ENCODE measurements at places on chromosomes 6 and 20.

- no peak for DNase-seq
Measured at GRCh38 chr6:55450005-55450404, 122.7 kb downstream of the GFRAL start.

DNA sequence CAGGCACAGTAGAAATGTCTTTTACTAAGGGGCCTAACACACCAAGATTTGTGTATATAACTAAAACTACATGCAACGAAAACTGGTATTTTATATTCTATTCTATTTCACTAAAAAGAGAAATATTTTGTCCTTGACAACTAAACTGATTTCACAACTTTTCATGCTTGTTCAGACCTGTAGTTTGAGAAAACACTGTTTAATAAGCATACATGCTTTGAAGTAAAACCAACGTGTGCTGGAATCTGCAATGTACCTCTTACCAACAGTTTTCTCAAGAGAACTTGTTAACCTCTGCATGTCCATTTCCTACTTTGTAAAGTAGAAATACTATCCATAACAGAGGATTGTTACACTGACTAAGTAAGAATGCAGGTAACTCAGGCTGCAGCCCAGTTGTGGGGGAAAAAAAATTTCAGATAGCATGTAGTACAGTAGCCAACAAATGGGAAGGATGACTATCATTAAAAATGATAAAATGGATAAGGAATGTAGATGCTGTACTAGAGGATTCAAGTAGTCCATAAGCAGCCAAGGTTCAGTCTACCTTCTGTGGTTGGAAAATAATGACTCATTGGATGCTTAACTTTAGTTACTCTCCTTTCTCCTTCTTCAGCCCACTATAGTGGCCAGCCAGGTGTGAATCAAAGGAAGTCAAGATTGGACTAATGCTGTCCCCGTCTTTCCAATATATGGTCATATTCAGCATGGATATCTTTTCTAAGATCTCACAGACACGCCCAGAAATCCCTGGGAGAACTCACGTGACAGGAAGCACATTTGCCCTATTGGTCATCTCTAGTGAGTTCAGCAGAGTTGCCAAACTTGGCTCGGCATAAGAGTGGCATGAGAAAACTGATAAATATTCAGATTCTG is 65.2 kb downstream of the HFE start:
- no peak for DNase-seq

DNA sequence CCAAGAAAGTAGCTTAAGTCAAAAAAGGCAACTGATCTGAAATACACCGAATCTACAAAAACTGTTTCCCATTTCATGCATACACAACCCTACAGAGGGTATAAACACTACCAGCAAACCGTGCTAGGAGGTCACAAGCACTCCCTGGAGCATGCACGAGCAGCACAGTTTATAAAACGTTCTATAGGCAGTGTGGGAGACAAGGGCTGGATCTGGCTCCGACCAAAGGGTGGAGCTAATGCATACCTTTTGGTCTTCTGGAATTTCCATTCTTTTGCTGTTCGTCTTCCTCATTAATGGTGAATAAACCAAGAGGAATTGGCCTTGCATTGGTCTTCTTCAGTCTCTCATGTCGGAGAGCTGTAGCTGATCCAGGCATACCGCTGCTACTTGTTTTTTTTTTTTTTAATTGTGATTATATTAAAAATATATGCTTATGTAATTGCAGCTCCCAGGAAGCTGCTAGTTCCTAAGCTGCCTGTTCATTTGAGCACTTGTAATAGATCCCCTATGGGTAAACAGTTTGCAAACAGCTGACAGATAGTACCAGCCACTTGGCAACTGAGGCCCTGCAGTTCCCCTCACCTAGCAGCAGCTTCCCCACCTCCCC is 24.5 kb downstream of the MAP7 start:
- DNase-seq = no peak

- DNase-seq = no peak
Measured at GRCh38 chr6:158780246-158780884, 38.8 kb downstream of the EZR start.

DNA sequence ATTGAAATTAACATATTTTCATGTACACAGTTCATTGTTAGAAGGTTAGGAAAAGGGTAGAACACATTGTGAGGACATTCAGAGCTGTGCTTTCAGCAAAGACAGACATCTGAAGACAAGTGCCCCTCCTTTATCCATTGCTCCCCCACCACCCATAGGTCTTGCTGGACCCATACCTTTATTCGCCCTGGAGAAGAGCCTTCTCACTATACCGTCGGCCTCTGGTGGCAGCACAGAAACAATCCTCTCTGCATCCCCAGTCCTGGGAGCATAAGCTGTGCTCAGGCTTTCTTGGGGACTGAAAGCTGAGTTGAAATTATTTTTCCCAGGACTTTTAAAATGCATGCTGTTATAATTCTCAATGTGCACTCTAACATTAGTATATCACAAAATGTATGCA is 372.3 kb downstream of the EPHA7 start:
- DNase-seq = no peak

- no peak for DNase-seq
Measured at GRCh38 chr6:137754366-137754765, 112.7 kb upstream of the TNFAIP3 start.

DNA sequence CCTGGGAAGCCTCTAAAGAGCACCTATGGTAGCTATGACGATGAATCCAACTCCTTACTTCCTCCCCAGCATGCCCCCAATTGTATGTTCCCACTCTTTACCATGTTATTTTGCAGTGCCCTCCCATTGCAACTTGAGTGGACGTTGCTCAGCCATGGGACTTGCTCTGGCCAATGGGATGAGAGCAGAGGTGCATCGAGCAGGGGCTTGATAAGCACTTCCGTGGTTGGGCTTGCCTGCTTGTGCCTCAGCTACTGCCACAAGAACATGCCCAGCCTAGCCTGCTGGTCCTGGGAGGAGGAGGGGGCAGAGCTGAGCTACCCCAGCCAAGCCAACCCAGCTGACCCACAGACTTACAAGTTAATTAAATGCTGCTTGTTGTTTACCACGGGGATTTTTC is 71.1 kb upstream of the CTNNBL1 start:
- no peak for DNase-seq

- no peak for DNase-seq
Measured at GRCh38 chr6:164477101-164477500, 832.3 kb downstream of the C6orf118 start.

GRCh38 chr6:161418463-161418945 is 144.6 kb upstream of the AGPAT4 start:
- peak; percentile 65 for DNase-seq

- DNase-seq = no peak
Measured at GRCh38 chr6:135257631-135258405, 76.7 kb downstream of the MYB start.

DNA sequence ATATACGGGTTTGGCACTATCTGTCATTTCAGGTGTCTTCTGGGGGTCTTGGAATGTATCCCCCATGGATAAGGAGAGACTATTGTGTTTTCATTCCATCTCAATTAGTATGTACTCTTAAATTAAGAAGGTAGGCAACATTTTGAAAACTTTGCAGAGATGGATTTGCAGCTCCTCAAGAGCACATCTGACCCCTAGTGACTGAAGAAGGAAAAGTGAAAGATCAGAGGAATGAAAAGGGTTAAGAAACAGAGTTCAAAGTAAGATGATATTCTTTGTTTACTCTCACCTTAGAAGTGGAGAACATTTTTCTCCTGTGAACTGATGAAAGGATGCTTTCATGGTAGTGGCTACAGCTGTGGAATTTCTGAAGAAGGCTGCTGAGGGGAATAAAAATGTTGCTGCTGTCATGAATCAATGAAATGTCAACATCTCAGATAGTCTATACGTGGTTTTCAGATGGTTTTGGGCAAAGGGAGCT is 41.5 kb downstream of the SH3BGRL2 start:
- peak; percentile 9 for DNase-seq

DNA sequence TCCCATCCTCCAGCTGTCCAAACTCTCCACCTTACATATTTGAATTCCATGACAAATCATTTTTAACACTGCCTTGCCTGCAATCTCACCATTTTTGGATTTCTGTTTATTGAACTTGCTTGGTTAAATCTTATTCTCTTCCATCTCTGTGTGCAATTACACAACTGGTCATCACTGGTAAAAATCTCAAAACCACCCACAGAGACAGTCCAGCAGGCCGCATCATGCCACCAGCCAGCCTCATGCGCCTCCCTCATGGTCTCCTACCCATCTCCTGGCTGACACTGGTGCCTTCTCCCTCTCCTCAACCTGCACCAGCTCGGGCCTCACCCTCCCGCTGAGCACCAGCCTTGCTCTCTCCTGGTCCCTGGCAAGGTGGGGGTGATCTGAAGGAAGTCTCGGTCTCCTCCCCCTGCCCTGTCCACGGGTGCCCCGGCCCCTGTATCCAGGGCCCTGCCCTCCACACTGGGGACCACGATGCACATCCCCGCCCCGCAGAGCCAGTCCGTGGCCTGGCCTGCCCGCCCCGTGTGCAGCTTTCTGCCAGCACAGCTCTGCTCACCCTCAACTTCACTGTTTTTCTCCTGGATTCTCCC is 92.0 kb downstream of the THBS2 start:
- no peak for DNase-seq

DNA sequence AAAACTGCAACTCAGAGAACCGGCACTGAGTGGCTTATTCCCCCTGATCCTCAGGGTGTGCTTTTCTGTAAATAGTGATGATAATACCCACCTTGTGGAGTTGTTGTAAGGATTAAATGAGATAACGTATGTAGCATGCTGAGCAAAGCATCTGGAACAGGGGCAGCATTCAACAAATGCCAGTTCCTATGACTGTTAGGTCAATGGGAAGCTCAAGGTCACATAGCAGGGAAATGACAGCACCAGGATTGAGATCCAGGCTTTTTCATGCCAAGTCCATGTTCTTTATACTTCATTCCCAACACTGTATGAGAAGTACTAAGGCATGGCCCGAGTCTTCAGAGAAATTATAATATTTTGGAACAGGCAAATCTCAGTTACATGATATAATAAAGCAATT is 5.1 kb downstream of the RCAN2 start:
- no peak for DNase-seq

DNA sequence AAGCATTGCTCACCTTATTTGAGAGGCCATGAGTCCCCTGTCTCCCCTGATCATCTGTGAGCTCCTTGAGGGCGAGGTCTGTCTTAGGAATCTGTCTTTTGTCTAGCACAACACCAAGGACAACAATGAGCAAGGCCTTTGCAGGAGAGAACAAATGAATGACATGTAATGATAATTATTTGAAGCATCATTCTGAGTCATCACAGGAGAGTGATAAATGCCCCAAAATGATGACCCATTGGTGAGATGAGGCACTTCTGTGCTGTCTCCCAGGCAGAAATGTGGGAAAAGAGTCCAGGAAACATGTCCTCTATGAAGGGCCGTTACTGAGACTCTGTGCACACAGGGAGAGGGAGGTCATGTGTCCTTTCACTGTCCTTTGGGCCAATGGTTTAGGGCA is 105.2 kb upstream of the LRFN2 start:
- no peak for DNase-seq

- DNase-seq = no peak
Measured at GRCh38 chr6:148214667-148215066, 128.0 kb upstream of the SASH1 start.

- no peak for DNase-seq
Measured at GRCh38 chr6:13698715-13699114, 12.9 kb downstream of the RANBP9 start.

- DNase-seq = no peak
Measured at GRCh38 chr6:44658571-44658970, 271.1 kb downstream of the CDC5L start.

- no peak for DNase-seq
Measured at GRCh38 chr6:164337024-164337924, 922.8 kb downstream of the QKI start.

DNA sequence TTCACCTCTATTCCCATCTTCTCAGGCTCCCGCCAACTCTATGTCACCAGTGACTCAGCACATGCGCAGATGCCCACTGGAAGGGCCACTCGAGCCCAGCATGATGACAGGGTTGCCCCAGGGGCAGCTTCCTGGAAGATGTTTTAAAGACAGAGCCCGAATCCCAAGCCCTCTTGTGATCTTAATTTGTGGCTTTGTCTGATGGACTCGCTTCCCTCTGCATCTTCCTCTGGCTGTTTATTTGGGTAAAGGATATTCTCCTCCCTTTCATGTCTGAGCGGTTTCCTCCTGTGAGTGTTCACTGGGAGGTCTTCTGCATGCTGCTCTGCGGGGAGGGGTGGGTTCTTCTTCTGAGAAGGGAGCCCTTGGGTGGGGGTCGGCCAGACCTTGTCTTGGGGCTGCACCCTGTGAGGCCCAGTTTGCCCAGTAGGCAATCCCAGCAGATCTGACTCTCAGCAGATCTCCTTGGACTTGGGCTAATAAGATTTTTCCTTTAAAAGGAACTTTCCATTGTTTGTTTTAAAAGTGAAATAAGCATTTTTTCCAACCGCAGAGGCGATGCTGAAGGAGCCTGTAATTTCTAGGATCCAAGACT is 401.0 kb downstream of the CDC5L start:
- DNase-seq = no peak

DNA sequence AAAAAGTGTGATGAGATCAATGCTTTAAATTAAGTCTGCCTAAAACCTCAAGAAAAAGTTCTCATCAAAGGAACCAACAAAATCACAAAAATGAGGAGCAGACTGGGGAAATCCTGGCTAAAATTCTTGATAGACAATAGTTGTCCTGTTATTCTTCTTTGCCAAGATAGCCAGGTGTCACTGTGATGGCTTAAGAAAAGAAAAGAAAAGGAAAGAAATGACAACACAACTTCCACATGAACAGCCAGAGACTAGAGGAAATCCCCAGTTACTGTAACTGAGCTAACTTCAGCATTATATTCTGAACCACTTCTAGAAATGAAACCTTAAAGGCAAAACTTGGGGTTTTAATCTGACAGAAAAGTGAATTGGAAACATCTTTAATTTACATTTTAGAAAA is 129.6 kb downstream of the CD24 start:
- DNase-seq = no peak

DNA sequence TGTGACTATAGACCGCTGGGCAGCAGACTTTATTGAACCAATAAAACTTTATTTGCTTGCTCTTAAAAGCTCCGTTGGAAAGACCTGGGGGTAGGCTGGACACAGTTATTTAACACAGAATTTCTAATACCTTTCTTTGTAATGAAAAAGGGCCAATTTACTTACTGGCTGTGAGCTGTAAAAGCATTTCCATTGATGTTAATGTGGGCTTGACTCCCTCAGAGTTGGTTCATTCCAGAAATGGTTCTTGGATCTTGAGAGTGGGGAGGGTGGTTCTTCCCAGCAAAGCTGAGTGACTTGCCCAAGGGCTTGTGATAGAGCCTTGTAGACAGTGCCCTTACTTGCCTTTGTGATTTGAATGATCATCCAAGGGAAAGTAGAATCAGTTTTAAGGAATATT is 100.6 kb downstream of the SOX4 start:
- no peak for DNase-seq

GRCh38 chr6:28758046-28758817 is 165.6 kb downstream of the TRIM27 start:
- peak; percentile 73 for DNase-seq

- DNase-seq = no peak
Measured at GRCh38 chr20:32577657-32578056, 7.5 kb downstream of the NOL4L start.

DNA sequence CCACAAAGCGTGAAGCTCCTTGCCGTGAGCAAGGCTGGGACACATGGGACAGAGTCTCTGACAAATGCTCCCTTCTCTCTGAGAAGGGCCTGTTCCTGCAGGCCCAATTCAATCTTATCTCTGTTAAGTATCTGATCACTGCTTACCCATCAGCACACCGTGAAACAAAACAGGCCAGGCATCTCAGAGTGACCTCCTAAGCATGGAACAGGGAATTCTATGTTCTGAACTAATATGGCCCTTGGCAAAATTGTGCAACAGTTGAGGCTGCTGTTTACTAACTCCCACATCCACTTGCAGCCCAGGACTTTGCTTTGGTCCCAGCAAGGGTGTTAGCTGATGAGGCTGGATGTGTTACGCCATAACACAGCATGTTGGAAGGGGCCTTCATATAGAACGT is 79.2 kb downstream of the GCLC start:
- no peak for DNase-seq
